Right ventricle myocardium inferior (tissue), 1 donor: ENCODE measurements at places on chromosomes 2 and 18. TPM values are rescaled to one million over a fixed set of nuclear protein-coding genes. Genes with fewer than 3 reads are reported as not detected.
A peak's percentile ranks its signal among the peaks of the same experiment; 100 is the strongest.

GRCh38 chr2:130359466-130359865 lies 3.6 kb downstream of the PTPN18 start:
- DNase-seq: no peak

GRCh38 chr2:45182667-45183295 lies 173.5 kb upstream of the SIX2 start:
- DNase-seq: no peak

GRCh38 chr2:29295845-29296244 lies 180.6 kb downstream of the CLIP4 start:
- no peak for DNase-seq

DNA sequence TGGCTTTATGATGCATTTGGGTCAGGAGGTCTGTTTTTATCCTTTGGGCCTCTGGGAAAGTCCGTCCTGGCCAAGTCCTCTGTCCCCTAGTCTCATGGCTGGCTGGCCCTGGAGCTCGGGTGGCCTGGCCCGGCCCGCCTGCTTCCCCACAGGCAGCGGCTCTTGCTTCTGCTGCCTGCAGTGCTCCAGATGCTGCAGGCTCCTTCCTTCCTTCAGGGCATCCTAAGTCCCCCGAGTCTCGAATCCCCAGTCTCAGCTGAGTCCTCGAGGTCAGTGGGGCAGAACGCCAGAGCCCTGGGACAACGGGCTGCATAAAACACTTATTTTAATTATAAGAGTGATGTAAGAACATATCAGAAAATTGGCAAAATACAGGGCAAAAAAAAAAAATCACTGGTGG lies 71.2 kb downstream of the HPCAL1 start:
- no peak for DNase-seq

DNA sequence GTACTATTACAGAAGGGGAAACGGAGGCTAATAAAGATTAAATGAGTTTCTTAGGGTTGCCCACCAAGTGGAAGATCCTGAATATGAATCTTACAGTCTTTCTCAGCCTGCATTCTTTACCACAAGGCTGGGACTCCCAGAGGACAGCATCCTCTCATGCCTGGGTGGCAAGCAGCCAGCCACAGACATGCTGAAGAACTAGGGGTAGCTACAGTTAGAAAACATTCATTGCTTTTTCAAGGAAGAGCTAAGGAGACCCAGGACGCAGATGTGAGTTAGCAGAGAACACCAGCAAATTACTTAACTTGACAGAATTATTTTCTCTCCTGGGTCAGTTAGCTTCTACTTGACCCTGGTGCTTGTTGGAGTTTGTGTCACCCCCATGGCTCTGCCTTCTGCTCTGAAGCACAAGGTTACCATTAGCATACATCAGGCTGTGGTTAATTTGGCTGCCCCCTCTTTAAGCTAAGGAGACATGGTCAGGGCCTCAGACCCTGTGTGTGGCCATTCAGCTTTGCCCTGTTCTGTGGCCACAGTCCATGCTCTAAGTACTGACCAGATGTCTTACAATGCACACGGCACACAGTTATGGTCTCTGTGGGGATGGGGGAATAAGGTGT lies 132.3 kb upstream of the TNP1 start:
- DNase-seq: no peak

DNA sequence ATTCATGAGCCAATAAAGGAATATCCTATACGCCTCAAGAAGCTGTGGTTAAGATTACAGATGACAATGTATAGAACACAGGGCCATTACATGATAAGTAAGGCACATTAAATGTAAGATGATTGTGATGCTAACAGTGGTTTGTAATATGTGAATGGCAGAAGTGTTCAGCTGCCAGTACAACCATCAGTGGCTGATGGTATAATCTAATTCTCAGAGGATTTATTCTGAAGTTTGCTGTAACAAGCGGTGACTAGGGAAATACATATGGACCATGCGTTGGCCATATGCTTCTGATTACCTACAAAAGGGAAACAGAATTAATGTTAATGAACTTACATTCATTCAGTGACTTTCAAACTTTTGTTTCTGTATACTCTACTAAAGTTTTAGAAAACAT lies 750.8 kb upstream of the KLHL29 start:
- no peak for DNase-seq

DNA sequence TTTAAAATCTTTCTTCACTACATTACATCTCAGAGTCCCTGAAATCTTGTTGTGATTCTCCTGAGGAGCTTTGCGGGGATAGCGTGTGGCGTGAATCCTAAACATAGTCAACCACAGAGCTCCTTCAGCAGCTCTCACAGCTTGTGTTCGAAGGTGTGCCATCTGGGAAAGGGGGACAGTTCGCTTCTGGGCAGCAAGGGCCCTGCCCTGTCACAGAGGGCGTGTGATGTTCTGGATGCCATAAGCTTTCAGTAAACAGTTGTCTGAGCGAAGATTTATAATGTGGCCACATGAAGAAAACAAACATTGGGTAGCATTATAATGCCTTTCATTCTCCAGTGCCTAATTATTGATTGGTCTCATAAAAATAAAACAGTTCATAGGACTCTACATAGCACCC lies 172.5 kb downstream of the MYO1B start:
- no peak for DNase-seq

GRCh38 chr2:176079285-176079830 lies 4.4 kb downstream of the EVX2 start:
- no peak for DNase-seq

- DNase-seq: peak; percentile 39
Measured at GRCh38 chr18:48996901-48997463, 46.2 kb upstream of the SMAD7 start.

DNA sequence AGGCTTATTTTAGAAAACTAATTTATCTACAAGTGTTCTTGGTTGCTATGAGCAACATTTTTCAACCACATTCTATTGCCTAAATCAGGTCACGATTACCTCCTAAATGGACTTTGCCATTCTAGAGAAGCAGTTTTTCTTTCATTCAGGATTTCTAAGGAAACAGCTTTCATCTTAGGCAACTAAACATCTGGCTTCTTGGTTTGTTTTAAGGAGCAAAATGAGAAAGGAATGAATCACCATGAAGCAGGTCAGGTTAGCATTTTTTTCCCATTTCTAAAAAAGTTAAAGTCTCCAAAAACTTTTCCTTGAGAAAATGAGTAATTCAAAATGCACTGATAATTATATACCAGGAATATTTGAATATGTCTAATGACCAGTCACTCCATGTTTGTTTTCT lies 114.8 kb downstream of the GAREM1 start:
- no peak for DNase-seq

GRCh38 chr2:141900826-141901225 lies 230.0 kb downstream of the LRP1B start:
- no peak for DNase-seq

DNA sequence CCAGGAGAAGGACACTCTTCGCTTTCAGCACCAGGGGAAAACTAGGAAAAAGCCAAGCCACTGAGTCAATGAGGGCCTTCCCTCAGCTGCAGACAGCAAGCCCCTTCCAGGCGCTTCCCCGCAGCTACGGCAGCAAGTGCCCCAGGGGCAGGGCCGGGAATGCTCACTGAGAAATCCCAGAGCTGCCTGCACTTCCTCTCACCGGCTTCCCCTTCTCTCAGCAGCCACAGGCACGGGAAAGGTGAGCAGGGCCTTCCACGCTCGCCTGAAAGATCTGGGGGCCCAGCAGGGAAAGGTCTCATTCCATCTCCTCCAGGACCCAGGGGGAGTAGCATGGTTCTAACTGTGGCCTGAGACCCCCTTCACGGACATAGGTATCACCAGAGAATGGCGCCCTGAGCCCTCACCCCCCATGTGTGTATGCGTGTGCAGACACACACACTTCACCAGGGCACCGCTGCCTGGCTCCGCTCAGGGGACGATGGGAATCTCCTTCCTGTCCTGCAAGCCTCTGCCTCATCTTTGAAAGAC lies 29.6 kb upstream of the FOSL2 start:
- DNase-seq: no peak

GRCh38 chr2:61287254-61287653 lies 125.3 kb downstream of the C2orf74 start:
- no peak for DNase-seq

GRCh38 chr2:47226132-47226922 lies 71.2 kb upstream of the STPG4 start:
- DNase-seq: no peak

- DNase-seq: no peak
Measured at GRCh38 chr2:33433279-33434235, 42.9 kb upstream of the RASGRP3 start.

- peak; percentile 39 for DNase-seq
Measured at GRCh38 chr18:79863161-79864005, 65.6 kb downstream of the KCNG2 start.

- no peak for DNase-seq
Measured at GRCh38 chr2:228408529-228409227, 227.2 kb upstream of the SPHKAP start.

GRCh38 chr2:42858140-42859005 lies 66.0 kb upstream of the HAAO start:
- DNase-seq: no peak

- no peak for DNase-seq
Measured at GRCh38 chr2:43943323-43943722, 52.5 kb downstream of the LRPPRC start.

DNA sequence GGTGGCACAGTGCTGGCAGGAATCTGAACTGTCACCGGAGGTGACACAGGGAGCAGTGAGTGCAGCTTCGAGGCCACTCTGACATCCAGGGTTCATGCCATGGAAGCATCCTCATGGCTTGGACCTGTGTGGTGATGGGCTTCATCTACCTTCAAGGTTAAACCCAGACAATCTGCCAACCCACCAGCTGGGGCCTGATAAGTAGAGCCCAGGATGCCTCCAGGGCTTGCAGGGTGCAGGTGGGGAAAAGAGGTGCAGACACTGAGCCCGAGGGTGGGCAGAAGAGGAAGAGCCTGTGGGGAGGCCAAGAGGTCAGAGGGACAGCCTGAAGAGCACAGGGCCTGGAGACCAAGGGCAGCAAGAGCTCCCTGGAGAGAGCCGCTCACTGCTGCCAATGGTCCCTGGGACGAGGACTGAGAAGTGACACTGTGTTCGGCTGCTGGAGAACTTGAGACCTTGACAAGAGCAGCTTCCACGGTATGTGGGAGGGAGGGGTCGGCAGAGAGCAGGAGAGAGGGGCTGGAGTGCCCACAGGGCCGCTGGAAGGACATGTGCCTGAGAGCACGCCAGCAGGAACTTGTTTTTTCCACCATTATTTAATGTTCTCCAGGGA lies 8.1 kb upstream of the HES6 start:
- DNase-seq: peak; percentile 22

DNA sequence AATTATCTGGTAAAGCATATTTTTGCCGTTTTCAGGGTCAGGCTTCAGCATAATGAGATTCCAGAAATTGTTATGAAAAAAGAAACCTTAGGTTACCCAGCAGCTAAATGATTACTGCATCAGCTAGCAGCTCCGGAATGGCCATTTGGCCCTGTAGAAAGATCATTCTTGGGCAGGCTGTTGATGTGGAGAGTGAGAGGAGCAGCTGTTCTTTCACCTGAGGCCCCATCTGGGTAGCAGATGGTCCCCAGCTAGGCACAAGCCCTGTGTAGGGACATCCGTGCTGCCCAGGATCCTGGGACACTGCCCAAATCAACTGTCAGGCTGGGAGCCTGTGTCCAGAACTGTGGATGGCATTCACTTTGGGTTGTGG lies 61.8 kb downstream of the NEDD4L start:
- no peak for DNase-seq

GRCh38 chr2:43758739-43759138 lies 15.1 kb upstream of the DYNC2LI1 start:
- DNase-seq: no peak

- peak; percentile 74 for DNase-seq
Measured at GRCh38 chr18:26546875-26547645, 1.3 kb downstream of the KCTD1 start.

- peak; percentile 25 for DNase-seq
Measured at GRCh38 chr2:118833716-118834439, 13.6 kb downstream of the EN1 start.

GRCh38 chr2:240871071-240871958 lies 2.7 kb downstream of the AGXT start:
- DNase-seq: no peak

DNA sequence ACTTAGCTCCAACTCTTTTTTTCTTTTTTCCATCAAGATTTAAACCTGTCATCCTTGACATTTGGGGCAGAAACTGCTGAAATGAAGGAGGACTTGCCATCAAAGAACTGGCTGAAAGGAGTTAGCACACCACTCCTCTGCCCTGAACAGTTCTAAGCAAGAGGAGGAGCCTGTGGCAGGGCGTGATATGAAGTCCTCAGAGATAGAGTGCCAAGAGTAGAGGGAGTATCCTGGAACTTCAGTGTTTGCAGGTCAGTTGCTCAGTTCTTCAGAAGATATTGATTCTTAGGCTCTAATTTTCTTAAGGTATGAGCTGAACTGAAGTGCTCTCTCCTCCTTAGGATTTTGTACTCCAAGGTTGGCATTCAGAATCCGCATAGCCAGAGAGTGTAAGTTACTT lies 15.2 kb downstream of the NABP1 start:
- no peak for DNase-seq

DNA sequence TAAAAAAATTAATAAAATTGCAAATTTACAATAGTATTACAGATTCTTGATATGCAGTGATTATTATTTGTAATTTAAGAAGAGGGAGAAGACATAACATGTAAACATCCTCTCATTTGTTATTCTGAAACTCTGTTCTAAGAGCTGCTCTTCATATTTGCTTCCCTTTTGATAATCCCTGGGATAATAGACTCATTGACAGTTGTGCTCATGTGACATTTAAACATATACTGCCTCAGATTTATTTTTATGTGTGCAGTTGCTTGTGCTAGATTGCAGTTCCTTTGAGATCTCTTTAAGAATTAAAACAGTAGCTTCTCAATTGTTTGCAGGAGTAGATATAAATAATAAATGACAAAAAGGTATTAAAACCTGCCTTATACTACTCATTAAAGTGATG lies 605.1 kb upstream of the CNTNAP5 start:
- no peak for DNase-seq

DNA sequence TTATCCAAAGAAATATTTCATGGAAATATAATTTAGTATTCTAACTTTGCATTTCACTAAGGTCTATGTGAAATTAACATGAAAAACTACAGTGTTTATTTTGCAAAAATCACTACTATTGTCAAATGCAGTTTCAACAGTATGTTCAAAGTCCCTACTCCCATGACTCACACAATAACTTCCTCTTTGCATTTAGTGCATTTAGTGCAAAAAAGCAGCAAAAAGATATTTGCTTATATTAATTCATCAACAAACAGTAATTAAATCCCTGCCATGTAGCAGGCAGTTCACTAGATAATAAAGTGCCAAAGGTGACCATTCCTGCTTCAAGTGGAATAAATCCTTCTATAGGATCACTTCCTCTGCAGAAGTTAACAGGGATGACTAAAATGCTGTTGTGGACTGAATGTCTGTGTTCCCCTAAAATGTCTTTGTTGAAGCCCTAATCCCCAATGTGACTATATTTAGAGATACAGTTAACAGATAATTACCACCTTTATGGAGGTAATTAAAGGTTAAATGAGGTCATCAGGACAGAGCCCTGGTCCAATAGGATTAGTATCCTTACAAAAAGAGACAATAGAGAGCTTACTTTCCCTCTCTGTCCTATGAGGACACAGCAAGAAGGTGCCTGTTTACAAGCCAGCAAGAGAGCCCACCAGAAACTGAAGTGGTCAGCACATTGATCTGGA lies 61.7 kb downstream of the STK39 start:
- no peak for DNase-seq

ZC3H6 gene
- total RNA-seq: 16.1 TPM

IL36B gene
- not detected for total RNA-seq

SLC20A1 gene
- 10.2 TPM for total RNA-seq

MROH2A gene
- total RNA-seq: not detected

RNF125 gene
- total RNA-seq: 5.6 TPM

SIX3 gene
- not detected for total RNA-seq

HOXD1 gene
- total RNA-seq: not detected

MYO5B gene
- 0.89 TPM for total RNA-seq

FABP1 gene
- not detected for total RNA-seq

TBC1D8 gene
- 37.9 TPM for total RNA-seq

ITGA4 gene
- 1.8 TPM for total RNA-seq

NT5C1B gene
- not detected for total RNA-seq
